ENCODE measurements at places on chromosomes 16 and 17. TPM values are rescaled to one million over a fixed set of nuclear protein-coding genes. Genes with fewer than 3 reads are reported as not detected.

Gene ADAP2
- total RNA-seq: 1.2 TPM

Gene NGFR
- 0.62 TPM for total RNA-seq

DNA sequence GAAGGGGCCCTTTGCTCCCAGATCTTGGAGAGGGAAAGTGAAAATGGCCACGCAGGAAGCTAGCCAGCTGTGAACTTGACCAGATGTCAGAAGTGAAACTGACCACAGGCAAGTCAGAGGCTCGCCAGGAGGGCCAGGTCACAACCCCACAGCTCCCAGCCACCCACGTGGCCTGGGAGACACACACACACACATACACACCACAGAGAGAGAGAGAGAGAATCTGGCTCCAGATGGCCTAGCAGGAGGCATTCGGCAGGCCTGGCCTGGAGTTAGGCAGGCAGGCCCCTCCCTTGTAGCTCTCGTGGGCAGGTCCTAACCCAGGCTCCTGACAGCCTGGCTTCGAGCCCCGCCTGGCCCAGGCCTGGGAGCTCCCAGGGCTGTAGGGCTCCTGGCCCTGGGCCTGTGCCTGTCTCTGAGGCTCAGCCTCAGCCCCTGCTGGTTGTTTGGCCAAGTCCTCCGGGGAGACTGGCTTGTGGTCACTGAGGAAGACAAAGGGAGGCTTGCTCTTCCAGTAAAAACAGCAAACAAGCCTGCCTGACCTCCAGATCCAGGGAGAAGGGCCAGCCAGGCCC lies 20.2 kb downstream of the NGFR start:
- DNase-seq: peak; percentile 94

DNA sequence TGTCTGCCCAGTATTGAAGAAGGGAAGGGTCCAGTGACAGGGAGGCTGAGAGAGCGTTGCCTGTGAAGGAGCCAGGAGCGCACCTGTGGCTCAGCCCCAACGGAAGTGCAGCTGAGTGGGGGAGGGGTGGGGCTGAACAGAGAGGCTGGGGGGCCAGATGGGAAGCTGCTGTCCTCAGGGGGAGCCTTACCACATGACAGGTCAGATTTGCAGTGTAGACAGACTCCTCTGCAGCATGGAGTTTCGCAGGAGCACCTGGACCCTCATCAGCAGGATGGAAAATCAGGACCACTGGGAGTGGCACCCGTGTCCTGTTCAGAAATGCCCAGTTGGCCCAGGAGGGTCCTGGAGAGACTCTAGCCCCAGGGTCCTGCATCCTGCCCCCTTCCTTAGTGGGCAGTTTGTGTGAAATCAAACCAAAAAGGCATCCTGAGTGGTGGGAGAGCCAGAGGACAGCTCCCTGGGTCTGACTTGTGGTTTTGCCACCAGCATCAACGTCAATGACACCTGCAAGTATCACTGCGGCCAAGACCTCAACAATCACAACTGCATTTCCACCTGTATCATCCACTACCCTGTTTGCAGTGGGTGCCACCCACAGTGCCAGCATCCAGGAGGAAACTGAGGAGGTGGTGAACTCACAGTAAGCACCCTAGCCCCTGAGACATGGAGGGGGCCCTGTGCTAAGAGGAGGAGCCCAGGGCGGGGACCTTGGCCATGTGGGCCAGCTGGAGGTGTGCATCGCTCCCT lies 7.8 kb downstream of the CD300A start:
- no peak for DNase-seq

GRCh38 chr17:73598212-73598611 lies 46.0 kb downstream of the SDK2 start:
- DNase-seq: no peak

All from M059J (cell line).